ENCODE measurements at places on chromosomes 6 and 20. TPM values are rescaled to one million over a fixed set of nuclear protein-coding genes. Genes with fewer than 3 reads are reported as not detected.
A peak's percentile ranks its signal among the peaks of the same experiment; 100 is the strongest.

DNA sequence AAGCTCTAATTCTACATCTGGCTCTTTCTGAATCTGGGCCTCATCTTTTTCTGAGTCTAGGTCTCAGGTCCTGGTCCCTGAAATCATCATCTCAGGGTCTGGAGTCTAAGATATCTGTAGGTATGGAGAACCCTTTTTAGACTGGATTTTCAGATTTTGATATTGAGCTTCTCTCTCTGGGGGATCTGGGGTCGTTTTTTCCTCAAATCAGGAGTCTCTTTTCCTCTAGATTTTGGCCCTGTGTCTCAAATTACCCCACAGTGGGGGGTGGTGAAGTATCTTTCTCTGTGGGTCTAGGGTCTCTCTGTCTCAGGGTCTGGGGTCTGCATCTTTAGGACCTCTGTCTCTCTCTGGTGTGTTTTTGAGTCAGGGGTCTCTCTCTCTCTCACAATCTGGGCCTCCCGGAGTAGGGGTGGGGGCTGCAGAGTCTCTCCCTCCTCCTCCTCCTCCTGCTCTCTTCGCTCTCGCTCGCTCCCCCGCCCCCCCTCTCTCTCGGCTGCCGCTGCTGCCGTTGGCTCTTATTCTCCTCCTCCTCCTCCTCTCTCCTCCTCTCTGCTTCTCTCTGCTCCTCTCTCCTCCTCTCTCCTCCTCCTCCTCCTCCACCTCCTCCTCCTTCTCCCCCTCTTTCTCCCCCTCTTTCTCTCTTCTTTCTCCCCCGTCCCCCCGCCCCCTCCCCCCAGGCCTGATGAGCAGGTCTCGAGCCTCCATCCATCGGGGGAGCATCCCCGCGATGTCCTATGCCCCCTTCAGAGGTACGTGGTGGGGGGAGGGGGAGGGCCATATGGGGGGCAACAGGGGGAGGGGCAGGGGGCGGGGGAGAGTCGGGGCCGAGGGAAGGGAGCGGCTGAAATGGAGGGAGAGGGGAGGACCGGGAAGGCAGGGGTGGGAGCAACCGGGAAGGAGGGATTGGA lies at the start of gene SYNGAP1:
Gene SYNGAP1, plus strand, starts transcription at position 486 of the 911 bp plus-strand sequence. Its CDS starts 200 bp downstream, at position 686.
- H3K27me3 ChIP-seq: no peaks in the 10 kb centered on the region
- peak; percentile 91 for DNase-seq
- peak within 1 kb of the TSS; percentile 97 for H3K27ac ChIP-seq
- peak within 1 kb of the TSS; percentile 30 for H3K4me3 ChIP-seq
- peaks cover 45% of the 10 kb centered on the region for H3K4me1 ChIP-seq

DNA sequence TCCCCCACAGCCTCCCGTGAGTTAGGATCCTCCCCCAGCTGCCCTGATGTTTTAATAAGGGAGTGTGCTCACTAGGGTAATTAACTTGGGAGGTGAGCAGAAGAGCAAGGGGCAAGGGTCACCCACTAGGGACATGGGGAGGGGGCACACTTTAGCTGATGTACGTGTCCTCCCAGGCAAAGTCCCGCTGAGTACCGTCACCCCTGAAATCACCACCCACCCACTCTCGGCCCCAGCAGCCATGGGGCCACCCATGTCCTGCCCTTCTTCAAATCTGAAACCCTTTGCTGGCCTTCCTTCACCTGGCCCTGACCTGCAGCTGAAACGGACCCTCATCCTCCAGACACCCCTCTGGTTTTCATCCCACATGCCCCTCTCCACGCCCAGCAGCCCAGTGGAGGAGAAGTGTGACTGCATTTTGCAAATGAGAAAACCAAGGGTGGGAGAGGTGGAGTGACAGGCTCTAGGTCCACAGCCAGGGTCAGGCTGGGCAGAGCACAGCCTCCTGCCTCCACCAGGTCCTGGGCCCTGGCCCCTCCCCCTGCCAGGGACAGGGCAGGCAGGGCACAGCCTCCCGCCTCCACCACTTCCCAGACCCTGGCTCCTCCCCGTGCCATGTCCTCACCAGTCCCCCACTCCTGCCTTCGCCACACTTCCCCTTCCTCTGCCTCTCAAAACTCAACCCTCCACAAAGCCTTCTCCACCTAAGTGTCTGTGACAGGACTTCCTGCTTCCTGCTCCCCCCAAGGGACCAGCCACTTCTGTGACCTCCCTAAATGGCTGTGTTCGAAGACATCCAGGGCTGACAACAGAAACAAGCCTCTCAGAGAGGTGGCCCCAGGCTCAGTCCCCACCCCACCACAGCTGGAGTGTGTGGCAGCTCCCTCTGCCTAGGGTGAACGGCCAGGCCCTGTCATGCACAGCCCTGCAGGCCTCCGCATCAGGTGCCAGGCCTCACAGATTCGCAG lies 15.1 kb downstream of the ACSS1 start:
- peak; percentile 59 for DNase-seq
- no peak overlapping the region for H3K4me3 ChIP-seq
- peaks cover 18% of the 10 kb centered on the region for H3K36me3 ChIP-seq
- peak overlapping the region; percentile 47 for H3K27ac ChIP-seq

DNA sequence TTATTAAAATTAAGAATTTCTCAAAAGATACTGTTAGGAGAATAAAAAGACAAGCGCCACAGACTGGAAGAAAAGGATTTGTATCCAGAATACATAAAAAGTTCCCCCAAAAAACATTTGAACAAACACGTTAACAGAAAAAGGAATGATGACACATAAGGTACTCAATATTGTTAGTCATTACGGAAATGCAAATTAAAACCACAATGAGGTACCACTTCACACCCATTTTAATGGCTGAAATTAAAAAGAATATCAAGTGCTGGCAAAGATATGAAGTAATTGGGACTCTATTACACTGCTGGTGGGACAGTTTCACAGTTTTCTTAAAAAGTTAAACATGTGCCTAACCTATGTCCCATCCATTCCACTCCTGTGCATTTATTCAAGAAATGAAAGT lies 51.4 kb downstream of the HECA start:
- no peaks in the 10 kb centered on the region for H3K27me3 ChIP-seq
- H3K4me3 ChIP-seq: no peak overlapping the region
- no peak for DNase-seq
- H3K4me1 ChIP-seq: no peaks in the 10 kb centered on the region

DNA sequence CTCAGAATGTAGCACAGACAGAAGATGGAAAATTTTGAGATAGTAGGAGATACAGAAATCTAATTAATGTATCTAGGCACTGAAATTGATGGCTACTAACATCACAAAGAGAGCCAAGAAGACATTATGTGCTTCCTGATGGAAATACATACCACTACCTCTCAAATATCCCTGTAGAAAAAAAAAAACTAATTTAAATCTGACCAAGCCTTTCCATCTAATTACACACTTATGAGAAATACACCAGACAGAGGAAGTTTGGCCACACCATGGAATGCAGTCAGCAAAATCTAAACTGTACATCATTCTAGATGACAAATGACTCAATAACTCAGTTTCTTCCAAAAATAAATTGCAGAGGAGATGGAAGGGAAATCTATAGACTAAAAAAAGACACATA lies 18.9 kb downstream of the VPS52 start:
- no peak for DNase-seq
- no peak overlapping the region for H3K27ac ChIP-seq
- H3K4me3 ChIP-seq: no peak overlapping the region
- peaks cover 25% of the 10 kb centered on the region for H3K36me3 ChIP-seq

DNA sequence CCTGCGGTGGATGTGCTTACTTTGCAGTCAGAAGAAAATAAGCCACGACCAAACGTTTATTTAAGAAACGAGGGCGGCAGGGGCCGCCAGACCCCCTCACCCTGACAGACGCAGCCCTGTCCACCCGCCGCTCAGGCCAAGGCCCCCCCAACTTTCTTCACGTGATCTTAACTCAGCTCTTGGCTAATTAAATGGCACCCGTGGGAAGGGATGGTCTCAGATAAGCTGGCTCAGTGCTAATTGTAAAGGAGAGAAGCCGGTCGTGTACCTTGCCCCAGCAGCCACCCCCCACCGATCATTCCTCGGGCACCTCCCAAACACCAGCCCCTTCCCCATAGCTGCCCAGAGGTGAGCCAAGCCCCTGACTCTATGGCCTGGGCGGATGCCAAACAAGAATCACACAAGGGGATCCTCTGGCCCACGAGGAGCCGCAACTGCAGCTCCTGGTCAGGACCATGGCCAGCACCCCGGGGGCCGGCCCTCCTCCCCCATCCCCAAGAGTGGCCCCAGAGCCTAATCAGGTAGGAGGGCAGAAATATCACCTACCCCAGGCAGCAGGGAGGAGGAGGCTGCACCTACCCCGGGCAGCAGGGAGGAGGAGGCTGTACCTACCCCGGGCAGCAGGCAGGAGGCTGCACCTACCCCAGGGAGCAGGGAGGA lies 11.2 kb downstream of the KCNQ2 start:
- no peak overlapping the region for H3K27ac ChIP-seq
- no peaks in the 10 kb centered on the region for H3K4me1 ChIP-seq
- DNase-seq: no peak
- H3K4me3 ChIP-seq: no peak overlapping the region
- H3K36me3 ChIP-seq: no peaks in the 10 kb centered on the region
- peaks cover 43% of the 10 kb centered on the region for H3K27me3 ChIP-seq

DNA sequence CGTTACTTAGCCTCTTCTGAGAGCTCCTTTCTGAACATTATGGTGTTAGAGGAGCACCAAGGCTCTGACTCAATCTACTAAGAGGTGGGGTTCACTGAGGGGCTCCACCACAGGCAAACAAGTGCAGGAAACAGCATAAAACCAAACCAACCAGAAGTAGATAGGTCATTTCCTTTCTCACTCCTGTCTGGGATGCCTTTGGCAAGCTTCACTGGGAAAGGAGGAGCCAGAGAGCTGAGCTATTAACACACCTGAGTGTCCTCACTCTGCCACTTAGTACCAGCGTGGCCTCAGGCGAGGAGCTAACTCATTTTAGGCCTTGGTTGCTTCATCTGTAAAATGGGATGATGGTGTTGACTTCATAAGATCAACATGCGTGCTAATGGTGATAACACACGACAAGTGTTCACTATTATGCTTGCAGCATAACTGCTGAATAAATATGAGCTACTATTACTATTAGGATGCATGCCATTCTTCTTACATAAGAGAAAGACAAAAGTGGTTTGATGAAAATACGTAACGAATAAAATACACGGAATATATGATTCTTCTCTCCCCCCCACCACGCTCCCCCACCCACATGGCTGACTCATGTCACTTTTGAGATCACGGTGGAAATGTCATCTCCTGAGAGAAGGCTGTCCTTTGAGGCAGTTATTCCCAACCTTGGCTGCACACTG lies 185.4 kb downstream of the BCAS1 start:
- no peaks in the 10 kb centered on the region for H3K27me3 ChIP-seq
- H3K4me1 ChIP-seq: no peaks in the 10 kb centered on the region
- no peak overlapping the region for H3K27ac ChIP-seq
- H3K36me3 ChIP-seq: no peaks in the 10 kb centered on the region

DNA sequence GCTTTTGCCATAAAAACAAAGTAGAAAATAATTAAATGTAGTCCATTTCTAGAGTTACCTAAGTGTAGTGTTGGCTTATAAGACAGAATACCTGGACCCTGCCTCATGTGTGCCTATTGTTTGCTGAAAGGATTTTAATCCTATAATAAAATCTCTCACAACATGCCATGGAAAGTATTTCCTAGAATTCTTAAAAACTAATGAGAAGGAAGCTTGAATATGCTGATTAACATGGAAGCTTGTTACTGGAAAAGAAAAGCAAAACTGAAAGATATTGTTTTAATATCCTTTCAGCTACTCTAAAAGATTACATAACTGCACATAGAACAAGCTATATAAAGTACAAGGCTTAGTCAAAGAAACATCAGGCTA lies 18.0 kb upstream of the FAM135A start:
- no peaks in the 10 kb centered on the region for H3K36me3 ChIP-seq
- H3K27ac ChIP-seq: no peak overlapping the region
- H3K4me1 ChIP-seq: no peaks in the 10 kb centered on the region
- H3K27me3 ChIP-seq: no peaks in the 10 kb centered on the region
- no peak overlapping the region for H3K4me3 ChIP-seq

The HRH3 gene
- total RNA-seq: 0.35 TPM

The SLC25A27 gene
- total RNA-seq: 18.6 TPM

The GLP1R gene
- total RNA-seq: under 0.01 TPM
